Right lobe of liver (tissue), 6 donors: ENCODE measurements at places on chromosomes 6 and 20. TPM values are rescaled to one million over a fixed set of nuclear protein-coding genes. Genes with fewer than 3 reads are reported as not detected.

DNA sequence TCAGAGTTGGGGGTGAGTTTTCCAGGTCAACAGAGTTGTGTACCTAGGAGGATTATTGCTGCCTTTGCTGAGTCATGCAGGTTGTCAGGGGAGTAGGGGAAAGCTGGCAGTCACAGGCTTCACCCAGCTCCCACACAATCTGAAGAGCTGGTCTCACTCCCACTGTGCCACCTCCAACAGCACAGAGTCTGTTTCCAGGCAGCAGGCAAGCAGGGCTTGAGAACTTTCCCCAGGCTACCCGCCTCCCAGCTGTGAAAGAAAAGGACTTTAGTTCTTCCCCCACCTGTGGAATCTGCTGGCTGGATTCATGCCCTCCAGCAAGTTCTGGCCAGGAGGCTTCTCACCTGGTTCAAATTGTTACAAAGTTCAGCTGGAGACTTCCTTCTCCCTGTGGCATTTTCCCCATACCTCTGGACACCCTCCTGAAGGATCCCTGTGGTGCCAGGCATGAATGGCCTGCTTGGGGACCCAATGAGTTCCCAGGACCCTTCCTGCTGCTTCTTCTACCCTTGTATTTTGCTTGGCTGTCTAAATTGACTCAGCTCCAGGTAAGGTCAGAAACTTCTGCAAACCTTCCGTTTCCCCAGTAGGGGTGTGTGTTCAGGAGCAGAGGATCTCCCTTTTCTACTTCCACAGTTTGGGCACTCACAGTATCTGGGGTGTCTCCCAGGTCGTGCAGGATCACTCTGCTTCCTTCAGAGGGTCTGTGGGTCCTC lies 378.1 kb upstream of the MAN1A1 start:
- DNase-seq = peak; percentile 48

- peak; percentile 42 for DNase-seq
These were observed 17.2 kb upstream of the MYT1 start for GRCh38 chr20:64146936-64147477.

- no peak for DNase-seq
These were observed 275.0 kb upstream of the FLRT3 start for GRCh38 chr20:14612391-14612790.

MROH8 gene
- total RNA-seq = 2.1 TPM
